ENCODE measurements at places on chromosomes 13 and 19.

DNA sequence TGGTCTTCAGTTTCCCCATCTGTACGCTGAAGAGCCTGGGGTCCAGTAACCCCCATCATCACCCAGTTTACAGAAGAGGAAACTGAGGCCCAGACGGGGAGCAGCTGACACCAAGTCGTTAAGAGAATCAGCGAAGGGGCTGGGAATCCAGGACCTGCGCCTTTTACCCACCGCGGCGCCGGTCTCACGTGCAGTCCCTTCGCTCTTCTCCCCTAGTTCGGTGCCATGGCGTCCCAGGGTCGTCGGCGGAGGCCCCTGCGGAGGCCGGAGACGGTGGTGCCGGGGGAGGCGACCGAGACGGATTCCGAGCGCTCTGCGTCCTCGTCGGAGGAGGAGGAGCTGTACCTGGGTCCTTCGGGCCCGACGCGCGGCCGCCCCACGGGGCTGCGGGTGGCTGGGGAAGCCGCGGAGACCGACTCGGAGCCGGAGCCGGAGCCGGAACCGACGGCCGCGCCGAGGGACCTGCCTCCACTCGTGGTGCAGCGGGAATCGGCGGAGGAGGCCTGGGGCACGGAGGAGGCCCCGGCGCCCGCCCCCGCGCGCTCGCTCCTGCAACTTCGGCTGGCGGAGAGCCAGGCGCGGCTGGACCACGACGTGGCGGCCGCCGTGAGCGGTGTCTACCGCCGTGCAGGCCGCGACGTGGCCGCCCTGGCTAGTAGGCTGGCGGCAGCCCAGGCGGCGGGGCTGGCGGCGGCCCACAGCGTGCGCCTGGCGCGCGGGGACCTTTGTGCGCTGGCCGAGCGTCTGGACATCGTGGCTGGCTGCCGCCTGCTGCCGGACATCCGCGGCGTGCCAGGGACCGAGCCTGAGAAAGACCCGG lies 698 bp downstream of the BLOC1S3 start:
- peak; percentile 62 for DNase-seq

- no peak for DNase-seq
These were observed 12.2 kb downstream of the UPF1 start for GRCh38 chr19:18843960-18844359.

DNA sequence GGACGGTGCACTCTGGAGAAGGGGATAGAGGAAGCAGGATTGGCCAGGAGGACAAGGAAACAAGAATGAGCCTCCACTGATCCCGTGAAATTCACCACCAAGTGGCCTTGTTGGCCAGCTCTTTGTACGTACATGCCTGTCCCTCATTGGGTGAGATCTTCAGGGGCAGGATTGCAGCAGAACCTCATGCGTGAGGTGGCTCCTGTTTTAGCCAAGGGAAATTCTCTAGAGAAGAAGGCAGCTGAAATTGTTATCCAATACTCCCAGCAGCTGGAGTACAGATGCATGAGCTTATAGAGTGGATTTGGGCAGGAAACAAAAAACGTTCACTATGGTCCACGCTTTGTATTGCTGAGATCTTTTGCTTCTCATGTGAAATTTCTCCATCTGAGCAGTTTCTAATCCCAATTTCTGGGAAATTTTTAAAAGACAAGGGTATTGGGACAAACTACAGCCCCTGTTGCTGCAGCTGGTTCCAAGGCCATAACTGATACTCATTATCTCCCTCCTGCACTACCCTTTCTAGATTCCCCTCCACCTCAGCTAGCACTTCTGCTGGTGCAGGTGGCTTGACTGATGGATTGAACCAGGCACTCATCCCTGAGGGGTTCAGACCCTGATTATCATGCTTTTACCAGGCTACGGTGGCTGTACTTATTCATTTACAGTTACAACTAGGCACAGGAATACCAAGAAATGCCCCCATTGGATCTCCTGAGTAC lies 3.9 kb upstream of the RNF6 start:
- DNase-seq: no peak

DNA sequence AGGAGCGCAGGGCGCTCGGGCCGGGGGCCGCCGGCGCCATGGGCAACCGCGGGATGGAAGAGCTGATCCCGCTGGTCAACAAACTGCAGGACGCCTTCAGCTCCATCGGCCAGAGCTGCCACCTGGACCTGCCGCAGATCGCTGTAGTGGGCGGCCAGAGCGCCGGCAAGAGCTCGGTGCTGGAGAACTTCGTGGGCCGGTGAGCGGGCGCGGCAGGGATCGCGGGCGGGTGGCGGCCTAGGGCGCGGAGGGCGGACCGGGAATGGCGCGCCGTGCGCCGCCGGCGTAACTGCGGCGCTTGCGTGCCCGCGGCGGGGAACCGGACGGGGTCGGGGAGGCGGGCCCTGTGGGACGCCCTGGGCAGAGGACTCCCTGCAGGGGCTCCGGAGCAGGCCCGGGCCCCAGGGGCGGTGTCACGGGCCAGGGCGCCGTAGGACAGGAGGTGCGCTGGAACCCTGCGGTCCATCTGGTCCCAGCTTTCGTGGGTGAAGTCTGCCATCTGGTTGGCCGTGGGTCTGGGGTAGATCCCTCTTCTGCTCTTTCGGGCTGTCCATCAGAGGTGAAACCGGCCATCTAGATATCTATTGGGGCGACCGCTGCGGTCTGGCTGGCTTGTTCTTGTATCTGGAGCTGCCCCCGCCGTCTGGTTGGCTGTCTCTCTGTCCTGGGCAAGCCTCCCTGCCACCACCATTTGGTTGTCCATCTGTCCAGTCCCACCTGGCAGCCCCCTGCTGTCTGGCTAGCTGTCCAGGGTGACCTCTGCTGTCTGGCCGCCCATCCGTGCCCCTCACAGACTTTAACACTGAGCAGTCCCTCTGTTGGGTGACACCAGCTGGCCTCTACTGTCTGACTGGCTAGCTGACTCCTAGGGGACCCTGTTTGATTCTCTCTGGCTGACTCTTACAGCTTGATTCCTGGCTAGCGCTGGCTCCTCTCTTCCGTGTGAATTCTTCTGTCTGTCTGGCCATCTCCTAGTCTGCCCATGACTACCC lies 622 bp downstream of the DNM2 start:
- peak; percentile 64 for DNase-seq

DNA sequence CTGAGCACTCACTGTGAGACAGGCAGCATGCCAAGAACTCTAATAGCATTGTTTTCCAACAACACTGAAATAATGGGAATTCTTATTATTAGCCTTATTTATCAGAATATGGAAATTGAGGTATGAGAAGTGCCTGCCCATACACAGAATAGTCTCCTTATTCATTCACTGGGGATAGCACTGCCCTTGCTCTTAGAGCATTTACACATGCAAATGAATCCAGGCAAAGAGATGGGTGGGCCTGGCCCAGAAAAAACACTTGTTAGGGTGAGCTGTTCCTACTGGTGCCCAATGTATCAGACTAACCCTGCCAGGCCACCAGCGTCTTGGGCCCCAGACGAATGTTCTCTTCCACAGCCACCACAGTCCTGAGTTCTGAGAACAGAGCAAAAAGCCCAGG lies 112.9 kb downstream of the TUBA3C start:
- no peak for DNase-seq

GRCh38 chr13:98370806-98371515 lies 193.9 kb upstream of the RNF113B start:
- no peak for DNase-seq

- DNase-seq: peak; percentile 86
These were observed 7.5 kb upstream of the LRFN1 start for GRCh38 chr19:39328046-39328705.

DNA sequence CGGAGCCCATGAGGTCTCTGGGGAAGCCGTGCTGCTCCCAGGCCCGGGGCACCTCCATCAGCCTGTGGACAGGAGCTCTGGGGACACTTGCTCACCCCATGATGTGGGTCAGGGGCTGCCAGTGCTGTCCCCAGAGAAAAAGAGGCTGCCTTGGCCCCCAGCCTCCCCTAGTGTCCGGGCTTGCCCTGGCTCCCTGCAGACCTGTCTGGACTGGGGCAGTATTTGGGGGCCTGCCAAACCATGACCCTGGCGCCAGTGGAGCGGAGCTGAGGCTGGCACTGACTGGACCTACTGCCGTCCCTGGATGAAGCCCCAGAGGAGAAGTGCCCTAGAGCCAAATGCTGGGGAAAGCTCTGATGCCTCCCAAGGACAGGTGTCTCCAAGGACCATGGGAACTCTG lies 30.4 kb downstream of the ELAVL1 start:
- no peak for DNase-seq

DNA sequence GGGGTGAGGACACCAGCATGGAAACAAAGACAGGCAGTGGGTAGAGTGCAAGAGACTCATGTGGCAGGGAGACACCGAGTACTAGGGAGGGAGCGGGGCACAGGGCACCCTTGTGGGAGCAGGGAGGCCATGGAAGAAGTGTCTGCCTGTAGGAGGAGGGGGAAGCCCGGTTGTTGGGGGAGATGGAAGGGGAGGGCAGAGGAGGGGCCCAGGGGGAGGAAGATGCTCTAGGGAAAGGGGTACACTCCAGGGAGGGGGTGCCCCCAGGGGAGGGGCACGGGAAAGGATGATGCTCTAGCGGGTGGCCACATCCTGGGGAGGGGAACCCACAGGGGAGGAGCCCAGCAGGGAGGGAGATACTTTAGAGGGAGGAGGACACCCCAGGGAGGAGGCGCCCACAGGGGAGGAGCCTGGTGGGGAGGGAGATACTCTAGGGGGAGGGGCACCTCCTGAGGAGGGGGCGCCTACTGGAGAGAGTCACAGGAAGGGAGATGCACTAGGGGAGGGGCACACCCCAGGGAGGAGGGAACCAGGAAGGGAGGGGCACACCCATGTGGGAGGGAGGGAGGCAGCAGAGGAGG lies 24.9 kb downstream of the CPAMD8 start:
- peak; percentile 85 for DNase-seq

GRCh38 chr19:53904909-53905308 lies 4.2 kb upstream of the CACNG7 start:
- DNase-seq: no peak

GRCh38 chr19:22422211-22422610 lies at the start of gene ZNF98:
TSS of gene ZNF98 (minus strand) at chr19:22422346. CDS start at chr19:22422224, 122 bp downstream.
- no peak for DNase-seq

GRCh38 chr13:66859078-66859477 lies 371.1 kb downstream of the PCDH9 start:
- no peak for DNase-seq

DNA sequence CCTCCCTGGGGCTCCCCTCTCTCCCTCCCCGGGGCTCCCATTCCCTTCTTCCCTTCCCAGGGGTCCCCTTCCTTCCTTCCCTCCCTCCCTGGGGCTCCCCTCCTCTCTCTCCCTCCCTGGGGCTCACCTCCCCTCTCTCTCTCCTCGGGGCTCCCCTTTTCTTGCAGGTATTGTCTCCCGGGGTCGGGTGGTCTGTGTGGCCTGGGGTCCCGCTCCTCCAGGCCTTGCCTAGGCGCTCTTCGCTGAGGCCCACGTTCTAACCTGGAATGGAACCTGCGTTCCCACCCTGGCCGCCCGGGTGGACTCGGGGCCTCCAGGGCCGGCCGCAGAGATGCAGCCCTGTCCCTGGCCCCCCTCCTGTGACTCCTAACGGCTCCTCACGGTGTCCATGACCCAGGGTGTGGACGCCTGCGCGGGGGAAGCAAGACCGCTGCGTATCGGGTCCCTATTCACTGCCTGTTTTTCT lies 940 bp upstream of the DCUN1D2 start:
- DNase-seq: no peak

DNA sequence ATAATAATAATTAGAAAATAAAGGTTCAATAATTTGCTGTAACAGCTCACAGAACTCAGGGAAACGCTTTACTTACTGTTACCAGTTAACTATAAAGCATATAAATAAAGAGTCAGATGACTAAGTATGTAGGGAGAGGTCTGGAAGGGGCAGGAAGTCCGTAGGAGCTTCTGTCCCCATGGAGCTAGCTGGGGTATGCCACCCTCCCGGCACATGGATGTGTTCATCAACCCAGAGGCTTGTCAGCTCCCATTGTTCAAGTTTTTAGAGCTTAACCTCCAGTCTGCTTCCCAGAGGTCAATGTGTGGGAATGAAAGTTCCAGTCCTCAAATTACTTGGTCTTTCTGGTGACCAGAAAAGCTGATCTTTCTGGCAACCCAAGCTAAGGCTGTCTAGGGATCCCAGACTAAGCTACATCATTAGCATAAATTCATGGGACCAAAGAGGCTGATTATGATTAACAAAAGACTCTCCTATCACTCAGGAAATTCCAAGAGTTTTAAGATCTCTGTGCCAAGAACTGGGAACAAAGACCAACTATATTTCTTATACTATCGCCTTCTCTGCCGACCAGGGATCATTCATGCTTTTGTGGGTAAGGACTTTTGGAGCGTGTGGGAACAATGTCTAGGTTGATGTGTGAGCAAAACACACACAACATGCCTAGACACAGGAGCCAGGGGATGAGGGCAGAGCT lies 31.7 kb upstream of the ZNF507 start:
- DNase-seq: no peak

- no peak for DNase-seq
These were observed 564 bp downstream of the HS6ST3 start for GRCh38 chr13:96090240-96091101.

- DNase-seq: no peak
These were observed 336.0 kb downstream of the ATP8A2 start for GRCh38 chr13:25707726-25708125.
